ENCODE measurements at places on chromosomes 6 and 20.

DNA sequence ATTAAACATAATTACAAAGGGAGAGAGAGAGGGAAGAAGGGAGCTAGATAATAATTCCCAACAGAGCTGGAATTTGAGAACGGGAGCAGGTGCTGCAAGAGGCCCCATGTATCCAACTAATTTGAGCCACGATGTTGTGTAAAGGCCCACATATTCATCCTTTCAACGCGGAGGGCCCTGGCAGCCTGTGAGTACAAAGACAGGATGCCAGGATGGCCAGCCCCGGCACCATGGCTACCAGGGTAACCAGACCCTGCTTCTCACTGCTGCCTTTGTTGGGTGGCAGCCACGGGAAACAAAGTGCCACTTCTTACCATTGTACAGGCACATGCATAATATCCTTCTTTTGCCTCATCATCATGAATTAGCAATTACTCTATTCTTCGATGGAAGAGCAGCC is 492.0 kb upstream of the NRSN1 start:
- no peak for DNase-seq

GRCh38 chr6:63114610-63115211 is 96.6 kb upstream of the FKBP1C start:
- no peak for DNase-seq

- DNase-seq, result no peak
Observed at GRCh38 chr6:12472601-12473038, 182.5 kb downstream of the EDN1 start.

- DNase-seq, result no peak
Observed at GRCh38 chr6:168916576-168917211, 337.0 kb downstream of the THBS2 start.

DNA sequence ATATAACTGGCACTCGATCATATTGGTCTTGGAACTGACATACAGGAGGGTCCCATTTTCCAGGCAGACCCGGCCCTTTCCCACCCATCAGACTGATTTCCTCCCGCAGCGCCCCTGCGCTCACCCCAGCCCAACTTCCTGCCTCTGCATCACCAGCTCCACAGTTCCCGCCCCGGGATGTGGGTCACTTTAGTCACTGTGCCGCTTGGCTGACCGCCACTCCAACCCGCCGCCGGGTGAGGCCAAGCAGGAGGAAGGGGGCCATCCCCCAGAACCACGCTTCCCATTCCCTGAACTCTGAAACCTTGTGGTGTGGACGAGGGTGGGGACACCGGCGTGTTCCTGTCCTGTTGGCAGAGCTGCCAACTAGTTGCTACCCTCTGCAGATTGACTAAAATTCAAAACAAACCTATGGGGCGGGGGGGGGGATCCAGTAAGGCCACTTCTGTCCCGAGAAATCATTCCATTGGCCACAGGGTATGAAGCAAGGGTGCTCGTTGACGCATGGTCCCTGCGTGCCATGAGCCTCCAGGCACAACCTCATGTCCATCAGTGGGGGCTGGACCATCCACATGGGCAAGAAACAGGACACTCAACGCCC is 12.3 kb downstream of the TGM2 start:
- DNase-seq, result no peak

- DNase-seq, result no peak
Observed at GRCh38 chr6:72649032-72649984, 27.4 kb downstream of the KCNQ5 start.

GRCh38 chr20:22771706-22772105 is 187.3 kb upstream of the FOXA2 start:
- no peak for DNase-seq

DNA sequence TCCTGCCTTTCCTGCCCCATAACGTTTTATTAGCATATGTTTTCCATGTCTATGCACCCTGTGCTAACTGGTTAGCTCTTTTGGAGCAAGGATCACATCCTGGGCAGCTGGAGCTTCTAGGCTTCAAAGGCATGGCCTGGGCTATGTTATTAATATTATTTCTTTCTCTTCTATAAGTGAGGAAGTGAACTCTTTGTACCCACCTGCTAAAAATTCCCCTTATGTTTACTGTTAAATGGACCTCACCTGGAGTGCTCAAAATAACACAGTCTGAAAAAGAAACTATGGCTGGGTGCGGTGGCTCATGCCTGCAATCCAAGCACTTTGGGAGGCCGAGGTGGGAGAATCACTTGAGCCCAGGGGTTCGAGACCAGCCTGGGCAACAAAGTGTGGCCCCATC is 97.8 kb downstream of the TNFAIP3 start:
- DNase-seq, result no peak

- no peak for DNase-seq
Observed at GRCh38 chr20:48984575-48985219, 61.4 kb upstream of the CSE1L start.

DNA sequence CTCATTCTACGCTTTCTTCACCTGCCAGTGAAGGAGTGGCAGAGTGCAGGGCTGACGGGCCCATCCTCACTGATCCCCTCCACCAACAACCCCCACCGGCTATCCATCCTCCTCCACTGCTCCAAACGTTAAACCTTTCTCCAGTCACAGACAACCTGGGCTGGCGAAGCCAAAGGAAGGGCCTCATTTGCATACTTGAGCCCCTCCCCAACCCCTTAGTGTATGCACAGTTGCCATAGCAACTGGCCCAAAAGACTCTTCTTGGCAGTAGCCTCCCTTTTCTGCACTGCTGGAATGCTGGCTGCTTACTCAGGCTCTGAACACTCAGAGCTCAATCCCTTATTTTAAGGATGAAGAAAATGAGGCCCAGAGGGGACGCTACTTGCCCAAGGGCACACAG is 130.3 kb downstream of the GRM4 start:
- DNase-seq, result no peak

DNA sequence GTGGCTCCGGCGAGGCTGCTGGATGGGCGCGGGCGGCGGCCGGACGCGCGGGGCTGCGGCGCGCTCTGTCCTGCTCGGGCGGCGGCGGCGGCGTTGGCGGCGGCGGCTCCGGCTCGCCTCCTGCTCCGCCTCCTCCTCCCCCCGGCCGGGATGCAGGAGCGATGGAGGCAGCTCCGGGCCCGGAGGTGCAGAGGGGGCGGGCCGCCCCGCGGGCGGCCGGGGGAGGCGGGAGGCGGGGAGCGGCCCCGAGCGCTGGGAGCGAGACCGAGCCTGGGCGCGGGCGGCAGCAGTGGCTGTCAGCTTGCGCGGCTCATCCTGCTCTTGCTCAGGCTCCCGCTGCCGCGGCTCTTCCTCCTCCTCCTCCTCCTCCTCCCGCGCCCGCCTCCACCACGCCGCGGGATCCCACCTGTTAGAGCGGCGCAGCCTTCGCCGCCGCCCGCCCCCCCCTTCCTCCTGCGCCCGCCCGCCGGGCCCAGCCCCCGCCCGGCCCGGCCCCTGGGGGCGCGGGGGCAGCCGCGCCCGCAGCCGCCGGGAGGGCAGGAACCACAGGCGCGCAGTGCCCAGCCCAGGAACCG is at the start of gene NOL4L:
TSS of gene NOL4L (minus strand) at position 323 of the 575 bp plus-strand sequence. CDS start 443 bp downstream, outside the sequence.
- peak; percentile 35 for DNase-seq

GRCh38 chr6:45630801-45631200 is 253.1 kb upstream of the SUPT3H start:
- no peak for DNase-seq

GRCh38 chr6:56992703-56993102 is 37.8 kb downstream of the BEND6 start:
- no peak for DNase-seq

GRCh38 chr20:14861028-14861699 is 523.8 kb upstream of the FLRT3 start:
- no peak for DNase-seq

DNA sequence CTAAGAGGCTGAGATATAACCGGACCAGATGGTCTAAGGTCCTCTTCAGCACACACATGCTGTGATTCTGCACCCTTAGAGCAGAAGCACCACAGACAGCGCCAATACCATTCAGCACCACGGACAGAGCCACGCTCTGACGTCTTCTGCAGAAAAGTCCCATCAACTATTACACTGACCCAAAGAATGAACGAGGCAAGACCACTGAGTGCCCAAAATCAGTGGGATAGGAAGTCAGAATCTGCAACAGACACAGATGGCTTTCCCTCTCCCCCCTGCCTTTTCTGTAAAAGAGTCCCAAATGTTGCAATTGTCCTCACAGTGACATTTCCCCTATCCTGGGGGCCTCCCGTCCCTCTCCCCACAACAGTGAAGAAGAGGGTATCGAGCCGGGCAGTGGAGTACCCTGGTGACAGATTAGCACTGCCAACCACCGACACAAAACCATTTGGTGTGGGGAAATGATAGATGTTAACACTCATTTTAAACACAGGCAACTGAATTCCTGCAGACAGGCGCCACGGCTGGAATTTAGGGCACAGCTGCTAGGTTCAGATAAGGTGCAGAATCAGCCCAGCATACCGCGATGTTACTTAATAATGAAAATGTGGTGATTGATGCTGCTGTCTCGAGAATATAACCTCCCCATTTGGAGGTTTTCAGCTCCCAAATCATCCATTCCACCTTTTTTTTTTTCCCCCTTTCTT is 66.6 kb upstream of the CTNNBL1 start:
- DNase-seq, result peak; percentile 20

DNA sequence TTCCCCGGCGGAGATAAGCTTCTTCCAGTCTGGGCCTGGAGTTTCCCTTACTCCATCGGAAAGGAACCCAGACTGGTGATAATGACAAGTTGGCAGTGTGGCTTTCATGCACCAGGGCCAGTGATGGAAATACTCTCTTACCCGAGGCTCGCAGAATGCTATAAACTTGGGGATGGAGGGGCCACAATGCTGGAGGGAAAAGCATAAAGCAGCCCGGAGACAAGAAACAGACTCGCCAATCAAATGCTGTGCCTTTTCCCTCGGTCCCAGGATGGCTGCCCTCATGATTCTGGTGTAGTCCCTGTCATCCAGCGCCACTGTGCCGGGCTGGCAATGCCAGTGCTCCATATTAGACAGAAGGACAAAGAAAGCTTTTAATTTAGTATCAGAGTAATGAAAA is 325.6 kb downstream of the THBS2 start:
- no peak for DNase-seq

GRCh38 chr6:20365456-20365855 is 36.2 kb upstream of the E2F3 start:
- no peak for DNase-seq

DNA sequence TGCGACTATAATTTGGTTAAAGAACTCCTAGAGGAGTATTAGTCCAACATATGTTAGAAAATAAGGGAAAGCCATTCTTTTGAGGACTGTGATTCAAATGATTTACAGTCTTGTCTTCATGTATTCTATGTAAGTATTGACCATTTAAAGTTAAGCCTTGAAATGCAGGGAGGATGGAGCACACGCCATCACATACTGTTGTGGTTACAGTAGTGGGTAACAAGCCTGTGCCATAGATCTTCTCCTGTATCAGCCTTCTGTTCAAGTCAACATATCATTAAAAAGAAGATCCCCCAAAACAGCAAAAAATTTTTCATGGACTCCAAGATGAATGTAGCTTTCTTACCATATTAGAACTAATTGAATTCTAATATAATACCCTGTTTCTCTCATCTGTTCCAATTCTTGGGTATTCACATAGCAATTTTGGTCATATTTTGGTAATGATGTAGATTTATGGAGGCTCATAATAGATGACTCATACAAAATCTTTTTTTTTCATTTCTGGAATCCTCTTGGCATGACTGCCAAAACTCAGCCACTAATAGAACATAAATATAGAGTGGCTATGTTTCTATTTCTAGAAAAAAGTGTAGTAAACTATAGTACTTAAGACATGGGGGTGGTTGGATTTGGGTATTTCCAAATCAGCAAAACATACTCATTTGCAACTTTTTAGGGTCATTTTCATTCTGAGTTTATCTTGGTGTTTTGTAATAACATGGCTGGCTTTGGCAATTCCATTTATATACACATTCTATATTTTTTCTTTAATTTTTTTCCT is 413.5 kb downstream of the BCKDHB start:
- DNase-seq, result no peak

DNA sequence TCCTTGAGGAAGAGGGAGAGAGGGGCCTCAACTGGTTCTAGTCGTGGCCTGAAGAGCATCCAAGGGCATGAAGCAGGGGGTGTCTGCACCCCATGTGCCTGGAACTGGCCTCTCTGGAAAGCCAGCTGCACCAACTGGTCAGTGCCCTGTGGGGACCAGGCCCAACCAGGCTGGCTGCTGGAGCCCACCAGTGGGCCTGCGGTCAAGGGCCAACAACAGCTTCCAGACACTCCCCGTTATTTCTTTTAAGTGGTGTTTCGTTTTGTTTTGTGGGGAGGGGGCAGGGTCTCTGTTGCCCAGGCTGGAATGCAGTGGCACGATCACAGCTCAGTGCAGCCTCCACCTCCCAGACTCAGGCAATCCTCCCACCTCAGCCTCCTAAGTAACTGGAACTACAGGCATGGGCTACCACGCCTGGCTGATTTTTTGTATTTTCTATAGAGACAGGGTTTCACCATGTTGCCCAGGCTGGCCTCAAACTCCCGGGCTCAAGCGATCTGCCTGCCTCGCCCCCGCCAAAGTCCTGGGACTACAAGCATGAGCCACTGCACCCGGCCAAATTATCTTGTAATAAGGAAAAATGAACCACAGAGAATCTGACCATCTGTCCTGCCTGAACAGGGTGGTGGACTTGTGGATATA is 11.9 kb upstream of the C20orf144 start:
- DNase-seq, result no peak

- DNase-seq, result no peak
Observed at GRCh38 chr20:22776369-22776768, 192.0 kb upstream of the FOXA2 start.

GRCh38 chr20:11529047-11529446 is 388.6 kb upstream of the BTBD3 start:
- no peak for DNase-seq

GRCh38 chr6:4969609-4970285 is 34.1 kb downstream of the RPP40 start:
- DNase-seq, result no peak

DNA sequence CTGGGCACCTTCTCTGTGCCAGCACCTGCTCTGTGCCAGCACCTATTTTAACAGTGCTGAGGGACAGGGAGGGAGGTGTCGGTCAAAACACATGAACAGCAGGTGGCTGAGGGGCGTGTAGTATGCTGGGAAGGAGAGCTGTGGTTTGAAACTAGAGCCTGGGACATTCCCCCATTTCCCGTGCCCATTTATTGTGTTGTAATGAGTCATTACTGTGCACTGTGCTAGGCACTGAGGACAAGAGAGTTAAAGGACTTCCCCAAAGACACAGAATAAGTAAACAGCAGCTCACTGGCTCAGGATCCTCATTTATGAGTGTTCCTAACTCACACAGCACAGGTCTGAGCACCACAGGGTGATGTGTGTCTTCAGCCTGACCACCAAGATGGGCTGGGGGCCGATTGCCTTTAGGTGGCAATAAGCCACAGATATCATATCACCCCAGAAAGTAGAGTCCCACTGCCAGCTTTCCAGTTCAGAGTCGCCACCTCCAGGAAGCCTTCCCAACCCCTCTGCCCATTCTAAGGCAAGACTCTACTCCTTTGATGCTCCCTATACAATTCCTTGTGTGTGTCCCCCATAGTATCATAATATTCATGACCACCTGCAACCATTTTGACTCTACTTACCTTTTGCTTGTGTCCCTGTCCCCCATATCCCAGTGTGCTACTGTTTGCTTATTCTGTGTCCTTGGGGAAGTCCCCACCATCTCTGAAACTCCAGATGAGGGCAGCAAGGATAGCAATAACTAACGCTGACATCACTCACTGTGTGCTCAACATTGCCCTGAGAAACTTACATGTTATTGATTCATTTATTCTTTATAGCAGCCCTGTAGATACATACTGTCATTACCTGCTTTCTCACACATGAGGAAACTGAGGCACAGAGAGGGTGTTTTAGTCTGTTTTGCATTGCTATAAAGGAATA is 87.3 kb downstream of the TOX2 start:
- DNase-seq, result no peak

Data from activated CD4-positive, alpha-beta T cell treated with anti-CD3 and anti-CD28 coated beads, Interleukin-2, amount 50 U/mL, for 1 hour (primary cell).